ENCODE measurements at places on chromosomes 6 and 20.

DNA sequence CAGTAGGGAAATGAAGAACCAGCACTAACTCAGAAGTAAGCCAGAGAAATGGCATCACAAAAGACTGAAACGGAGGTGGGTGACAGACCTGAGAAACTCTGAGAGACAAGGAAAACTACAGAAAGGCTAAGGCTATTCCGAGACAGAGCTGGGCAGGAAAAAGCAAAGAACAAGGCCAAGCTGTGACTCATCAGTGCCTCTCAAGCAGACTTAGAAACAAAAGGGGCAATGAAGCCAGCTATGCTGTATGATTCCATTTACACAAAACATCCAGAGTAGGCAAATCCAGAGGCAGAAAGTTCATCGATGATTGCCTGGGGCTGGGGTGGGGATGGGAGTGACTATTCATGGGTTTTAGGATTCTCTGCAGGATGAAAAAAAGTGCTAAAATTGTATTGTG is 50.0 kb downstream of the SLC23A2 start:
- DNase-seq: no peak

GRCh38 chr20:57208198-57208597 is 58.2 kb downstream of the BMP7 start:
- DNase-seq: no peak

DNA sequence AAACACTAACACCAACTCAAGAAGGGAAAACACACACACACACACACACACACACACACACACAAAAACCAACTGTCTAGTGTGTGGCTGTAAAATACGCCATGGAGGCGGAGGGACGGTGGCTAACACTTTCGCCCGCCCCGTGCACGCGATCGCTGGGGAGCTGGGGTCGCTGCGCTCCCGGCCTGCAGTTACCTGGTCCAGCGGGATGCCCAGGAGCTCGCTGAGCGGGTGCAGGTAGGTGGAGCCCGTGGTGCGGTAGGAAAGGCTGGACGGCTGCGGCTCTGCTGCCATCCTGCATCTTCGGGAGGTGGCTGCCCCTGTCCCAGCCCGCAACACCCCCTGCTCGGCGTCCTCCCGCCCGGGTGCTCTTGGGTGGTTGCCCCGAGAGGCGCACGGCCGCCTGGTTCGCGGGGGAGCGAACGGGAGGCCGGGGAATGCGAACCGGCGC is 303 bp downstream of the MBOAT1 start:
- no peak for DNase-seq

DNA sequence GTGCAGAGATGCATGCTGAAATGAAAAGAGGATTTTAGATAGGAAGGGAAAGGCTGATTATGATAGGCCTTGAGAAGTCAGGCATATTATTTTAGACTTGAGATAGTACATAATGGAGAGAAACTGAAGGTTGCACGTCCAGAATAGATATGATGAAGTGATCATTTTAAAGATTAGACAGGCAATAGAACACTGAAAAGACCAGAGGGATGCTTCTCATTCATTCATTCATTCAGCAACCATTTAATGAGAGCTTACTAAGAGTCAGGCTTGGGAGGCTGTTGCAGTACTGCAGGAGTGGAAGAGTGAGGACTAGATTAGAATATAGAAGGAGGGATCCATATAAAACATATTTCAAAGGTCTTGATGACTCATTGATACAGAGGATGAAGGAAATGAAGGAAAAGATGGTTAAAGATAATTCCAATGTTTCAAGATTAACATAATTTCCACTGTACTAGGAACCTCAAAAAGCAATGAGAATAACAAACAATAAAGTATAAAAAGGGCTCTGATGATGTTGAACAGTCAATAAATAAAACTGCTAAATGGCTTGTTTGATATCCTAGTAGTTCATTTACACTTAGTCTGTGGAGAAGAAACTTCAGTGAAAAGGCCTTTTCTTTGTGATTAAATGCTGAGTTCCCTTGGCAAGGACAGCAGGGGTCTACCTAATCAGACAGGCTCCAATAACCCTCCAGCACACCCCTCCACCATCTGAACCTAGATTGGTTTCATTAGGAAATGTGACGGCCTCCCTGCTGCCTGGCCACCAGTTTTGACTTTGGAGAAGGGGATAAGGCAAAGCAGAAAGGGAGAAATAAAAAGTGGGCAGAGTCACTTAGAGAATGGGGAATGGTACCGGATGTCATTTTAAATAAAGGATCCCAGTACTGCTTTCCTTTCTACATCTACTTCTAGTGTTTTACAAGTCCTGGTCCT is 5.3 kb upstream of the FBXO9 start:
- DNase-seq: no peak

- no peak for DNase-seq
Observed at GRCh38 chr6:12293235-12293930, 3.2 kb downstream of the EDN1 start.

- DNase-seq: no peak
Observed at GRCh38 chr6:50868466-50868865, 49.8 kb downstream of the TFAP2B start.

DNA sequence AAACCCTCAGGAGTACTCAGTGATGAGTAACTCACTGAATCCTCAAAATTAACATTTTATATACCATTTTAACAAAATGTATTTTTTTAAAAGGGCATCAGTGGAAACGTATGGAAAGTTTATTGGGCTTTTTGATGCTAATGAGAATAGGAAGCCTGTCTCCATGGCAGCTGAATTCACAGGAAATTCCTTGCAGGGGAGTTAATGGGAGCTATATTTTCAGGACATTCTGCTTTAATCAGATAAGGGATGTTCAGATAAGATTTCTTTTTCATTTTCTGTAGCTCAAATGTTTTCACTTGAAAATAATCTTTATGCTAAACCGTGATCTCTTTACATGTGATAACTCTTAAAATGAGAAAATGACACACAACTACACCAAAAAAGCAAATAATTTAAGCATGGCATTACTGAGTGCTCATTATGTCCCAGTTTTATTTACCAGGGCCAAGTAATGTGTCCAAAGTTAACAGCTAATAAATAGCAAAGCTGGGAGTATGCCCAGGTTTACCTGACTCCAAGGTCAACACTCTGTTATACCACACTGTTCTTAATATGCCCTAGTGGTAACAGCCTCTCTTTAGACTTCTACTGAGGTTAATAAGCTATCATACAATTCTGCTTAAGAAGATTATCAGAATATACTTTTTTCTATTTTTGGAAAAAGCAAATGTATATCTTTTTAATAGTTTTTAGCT is 348.1 kb downstream of the GRIK2 start:
- no peak for DNase-seq

GRCh38 chr20:52103335-52103912 is 88.2 kb downstream of the ZFP64 start:
- no peak for DNase-seq

GRCh38 chr6:137237413-137238170 is 18.4 kb upstream of the IFNGR1 start:
- no peak for DNase-seq

- no peak for DNase-seq
Observed at GRCh38 chr6:29924287-29924686, 18.0 kb upstream of the HLA-A start.

DNA sequence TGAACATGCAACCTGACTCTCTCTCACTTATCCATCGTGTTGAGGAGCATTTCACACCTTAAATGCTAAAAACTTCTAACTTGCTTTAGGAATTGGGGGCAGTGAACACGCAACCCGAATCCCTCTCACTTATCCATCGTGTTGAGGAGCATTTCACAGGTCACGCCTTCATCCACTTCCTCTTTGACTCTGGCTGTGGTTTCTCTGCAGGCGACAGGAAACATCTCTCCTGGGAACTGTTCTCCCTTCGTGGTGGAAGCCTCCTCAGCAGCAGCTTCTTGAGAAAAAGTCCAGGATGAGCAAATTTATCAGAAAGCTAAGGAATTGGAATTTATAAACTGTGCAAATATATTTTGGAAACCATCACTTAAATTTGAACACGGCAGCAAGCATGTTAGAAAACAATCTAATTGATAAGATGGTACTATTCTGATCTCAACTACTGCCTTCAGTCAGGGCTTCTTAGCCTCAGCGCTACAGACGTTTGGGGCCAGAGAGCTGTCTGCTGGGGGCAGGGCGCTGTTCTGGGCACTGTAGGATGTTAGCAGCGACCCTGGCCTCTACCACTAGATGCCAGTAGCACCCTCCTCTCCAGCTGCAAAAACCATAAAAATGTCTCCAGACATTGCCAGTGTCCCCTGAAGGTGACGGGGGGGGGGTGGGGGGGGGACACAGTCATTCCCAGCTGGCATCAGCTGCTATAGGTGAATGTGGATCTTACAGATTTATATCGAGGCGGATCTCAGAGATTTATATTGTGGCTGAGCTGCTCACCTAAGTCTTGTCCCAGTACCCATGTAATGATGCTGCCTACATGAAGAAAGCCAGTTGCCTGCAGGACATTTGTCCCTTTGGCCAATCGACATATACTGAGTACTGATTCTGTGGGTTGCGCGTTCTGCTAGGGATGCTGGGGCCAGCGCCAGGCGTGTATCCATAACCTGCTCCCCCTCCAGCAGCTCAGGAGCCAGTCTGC is 26.2 kb downstream of the CTCFL start:
- DNase-seq: no peak

- no peak for DNase-seq
Observed at GRCh38 chr6:167932468-167933276, 64.8 kb upstream of the KIF25 start.

GRCh38 chr6:28606424-28607391 is 81.0 kb downstream of the GPX5 start:
- DNase-seq: peak; percentile 91

- no peak for DNase-seq
Observed at GRCh38 chr6:10603219-10603618, 82.1 kb downstream of the GCNT2 start.

DNA sequence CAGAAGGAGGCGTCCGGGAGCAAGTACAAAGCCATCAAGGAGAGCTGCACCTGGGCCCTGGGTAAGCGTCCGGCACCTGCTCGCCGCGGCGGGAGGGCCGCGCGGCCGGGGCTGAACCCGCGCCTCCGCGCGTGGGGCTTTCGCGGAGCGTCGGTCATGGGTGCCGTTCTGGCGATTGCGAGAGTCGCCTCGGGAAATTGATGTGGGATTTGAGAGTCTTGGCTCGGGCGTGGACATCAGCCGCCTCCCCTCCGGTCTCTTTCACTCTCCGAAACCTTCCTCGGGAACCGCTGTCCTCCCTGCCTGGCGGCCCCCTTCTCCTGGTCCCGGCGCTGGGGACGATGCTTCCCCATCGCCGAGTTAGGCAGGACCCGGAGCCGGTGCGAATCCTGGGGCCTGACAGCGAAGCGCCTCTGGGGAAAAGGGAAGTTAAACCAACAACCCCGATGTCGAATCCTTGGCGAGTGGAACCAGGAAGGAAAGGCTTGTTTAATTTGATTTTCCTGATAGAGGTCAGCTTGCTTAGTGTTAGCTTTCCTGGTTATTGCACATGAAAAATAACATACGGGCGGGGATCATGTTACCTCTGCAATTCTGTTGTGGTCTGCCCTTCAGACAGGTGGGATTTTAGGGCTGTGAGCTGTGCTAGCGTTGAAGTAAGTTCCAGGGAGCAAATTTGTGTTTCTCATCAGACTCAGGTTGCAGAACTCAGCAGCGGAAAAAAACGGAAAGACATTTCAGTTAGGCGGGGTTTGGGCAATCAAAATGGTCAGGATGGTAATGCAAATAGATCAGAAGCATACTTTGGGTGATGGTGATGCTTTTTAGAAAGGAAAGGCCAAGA is 594 bp downstream of the ARFGEF3 start:
- peak; percentile 72 for DNase-seq

DNA sequence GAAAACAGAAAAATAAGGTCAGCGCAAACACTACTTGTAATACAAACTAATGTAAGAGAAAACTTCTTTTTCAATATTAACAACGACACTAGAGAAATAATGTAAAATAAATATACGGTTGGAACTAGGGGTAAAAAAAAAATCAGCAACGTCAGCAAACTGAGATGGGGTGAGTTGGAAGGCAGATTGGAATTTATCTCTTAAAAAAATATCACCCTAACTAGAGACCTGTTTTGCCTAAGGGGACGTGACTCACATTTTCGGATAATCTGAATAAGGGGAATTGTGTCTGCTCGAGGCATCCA is 705 bp upstream of the UTRN start:
- no peak for DNase-seq

DNA sequence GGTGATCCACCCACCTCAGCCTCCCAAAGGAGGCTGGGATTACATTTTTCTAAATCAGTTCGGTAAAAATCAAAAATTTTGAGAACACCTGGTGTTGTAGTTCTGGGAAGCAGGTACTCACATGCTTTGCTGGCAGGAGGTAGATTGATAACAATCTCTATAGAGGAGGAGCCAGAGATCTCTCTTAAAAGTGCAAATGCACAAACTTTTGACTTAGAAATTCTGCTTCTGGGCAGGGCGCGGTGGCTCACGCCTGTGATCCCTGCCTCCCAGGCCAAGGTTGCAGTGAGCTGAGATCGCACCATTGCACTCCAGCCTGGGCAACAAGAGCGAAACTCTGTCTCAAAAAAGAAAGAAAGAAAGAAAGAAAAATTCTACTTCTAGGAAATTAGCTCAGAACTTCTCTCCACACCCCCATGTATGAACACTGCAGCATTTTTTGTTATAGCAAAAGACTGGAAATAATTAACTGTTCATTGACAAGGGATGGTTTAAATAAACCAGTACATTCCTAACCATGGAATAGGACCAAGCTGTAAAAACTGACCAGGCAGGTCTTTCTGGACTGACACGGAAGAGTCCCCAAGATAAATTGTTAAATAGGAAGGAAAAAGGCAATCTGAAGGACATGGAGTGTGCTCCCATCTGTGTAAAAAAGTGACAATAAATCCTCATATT is 14.4 kb upstream of the TRIB3 start:
- peak; percentile 38 for DNase-seq

DNA sequence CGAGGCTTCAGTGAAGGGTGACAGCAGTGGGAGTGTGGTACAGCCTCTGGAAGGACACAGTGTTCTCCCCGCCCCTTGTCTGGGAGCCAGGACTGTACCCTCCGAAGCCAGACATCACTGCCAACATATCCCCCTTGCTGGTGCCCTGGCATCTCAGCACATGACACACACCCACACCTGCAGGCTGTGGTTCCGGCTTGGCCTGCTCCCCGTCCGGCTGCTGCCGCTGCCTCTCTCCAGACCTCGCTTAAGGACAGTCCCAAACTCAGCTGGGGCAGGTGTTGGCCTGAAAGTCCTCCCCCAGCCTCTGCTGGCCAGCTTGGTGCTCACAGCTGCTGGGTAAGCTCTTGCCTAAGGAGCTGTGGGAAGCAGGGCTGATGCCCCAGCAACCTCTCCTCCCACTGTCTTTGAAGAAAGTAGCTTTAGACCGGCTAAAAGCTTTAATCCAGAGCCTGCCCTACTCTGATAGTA is 7.0 kb downstream of the EMILIN3 start:
- no peak for DNase-seq

- DNase-seq: no peak
Observed at GRCh38 chr6:45474376-45474775, 96.6 kb upstream of the SUPT3H start.

DNA sequence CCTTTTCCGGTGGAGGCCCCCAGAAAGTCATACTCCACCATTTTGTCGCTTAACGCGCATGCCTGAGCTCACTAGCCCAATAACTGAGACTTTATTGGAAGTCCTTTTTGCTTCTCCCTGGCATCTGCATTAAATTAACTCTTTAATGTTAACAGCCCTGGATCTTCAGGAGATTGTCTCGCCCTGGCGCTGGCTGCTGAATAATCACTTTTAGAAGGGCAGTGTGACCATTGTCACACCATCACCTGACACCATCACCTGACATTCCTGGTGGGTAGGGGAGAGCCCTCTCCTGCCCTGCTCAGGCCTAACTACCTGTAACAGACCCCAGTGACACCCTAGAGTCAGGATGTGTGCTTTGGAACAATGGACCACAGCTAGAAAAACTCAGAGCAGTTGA is 115.5 kb upstream of the SNX9 start:
- no peak for DNase-seq

All from NCI-H2171 (cell line).